ENCODE measurements at places on chromosomes 3 and 15.

DNA sequence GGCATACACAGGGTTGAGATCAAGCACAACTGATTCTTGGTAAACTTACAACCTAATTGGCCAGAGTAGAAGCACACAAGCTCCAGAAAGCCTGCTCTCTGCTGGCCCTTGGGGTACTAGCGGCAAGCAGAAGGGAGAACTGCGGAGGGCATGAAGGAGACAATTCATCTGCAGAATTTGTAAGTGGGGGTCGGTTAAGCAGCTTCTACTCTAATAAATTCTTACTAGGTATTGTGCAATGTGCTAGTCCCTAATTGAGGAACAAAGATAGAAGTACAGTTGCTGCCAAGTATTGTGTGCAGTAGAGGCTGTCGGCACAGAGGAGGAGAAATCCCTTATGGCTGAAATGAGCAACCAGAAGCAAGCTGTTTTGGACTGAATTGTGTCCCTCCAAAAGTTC, 91.2 kb upstream of the VEPH1 start:
- DNase-seq = no peak

DNA sequence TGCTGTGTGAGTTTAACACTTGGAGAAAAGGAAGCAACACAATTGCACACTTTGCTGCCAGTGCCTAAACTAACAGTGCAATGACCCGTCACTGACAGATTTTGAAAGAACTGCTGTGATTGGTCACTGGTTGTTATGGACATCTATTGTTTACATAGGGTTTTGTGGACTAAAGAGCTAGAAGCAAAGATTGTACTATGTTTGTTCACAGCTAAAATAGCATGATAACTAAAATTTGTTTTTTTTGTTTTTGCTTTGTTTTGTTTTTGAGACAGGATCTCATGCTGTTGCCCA, 112.4 kb upstream of the GOLGA8J start:
- DNase-seq = no peak

DNA sequence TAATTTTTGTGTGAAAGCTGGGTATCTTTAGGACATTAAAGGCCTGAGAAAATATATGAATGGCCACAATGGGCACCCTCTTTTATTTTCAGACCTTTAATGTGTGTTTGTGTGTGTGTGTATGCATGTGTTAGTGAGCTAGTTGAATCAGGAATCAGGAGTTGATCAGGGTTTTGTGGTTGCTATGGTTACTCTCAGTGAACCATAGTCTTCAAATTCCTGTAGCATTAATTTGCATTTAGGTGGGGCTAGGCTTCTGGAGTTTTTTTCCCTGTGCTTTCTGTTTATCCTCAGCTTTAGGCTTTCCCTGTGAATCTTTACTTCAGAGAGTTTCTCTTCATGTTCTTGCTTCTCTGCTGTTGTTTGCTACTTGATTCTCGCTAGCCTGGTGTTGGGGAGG, 122.0 kb upstream of the ONECUT1 start:
- no peak for DNase-seq

- no peak for DNase-seq
Observed at GRCh38 chr15:88108991-88109390, 147.5 kb downstream of the NTRK3 start.

DNA sequence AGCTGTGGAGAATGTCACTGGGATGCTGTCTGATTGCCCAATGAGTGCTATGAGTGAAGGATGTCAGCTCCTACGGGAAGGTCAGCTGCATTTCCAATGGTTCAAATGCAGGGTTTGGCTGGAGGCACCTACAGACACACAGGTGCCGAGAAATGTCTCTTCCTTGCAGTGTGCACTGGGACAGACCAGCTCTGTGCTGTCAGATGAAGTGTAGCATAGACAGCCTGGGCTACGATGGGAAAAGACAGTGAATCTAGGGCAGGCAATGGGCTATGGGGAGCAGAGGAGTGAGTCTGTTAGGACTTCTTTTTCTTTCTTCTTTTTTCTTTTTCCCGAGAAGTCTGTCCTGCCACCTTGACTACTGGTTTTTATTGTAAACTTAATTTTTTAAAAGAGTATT, 223.1 kb upstream of the EOMES start:
- no peak for DNase-seq

DNA sequence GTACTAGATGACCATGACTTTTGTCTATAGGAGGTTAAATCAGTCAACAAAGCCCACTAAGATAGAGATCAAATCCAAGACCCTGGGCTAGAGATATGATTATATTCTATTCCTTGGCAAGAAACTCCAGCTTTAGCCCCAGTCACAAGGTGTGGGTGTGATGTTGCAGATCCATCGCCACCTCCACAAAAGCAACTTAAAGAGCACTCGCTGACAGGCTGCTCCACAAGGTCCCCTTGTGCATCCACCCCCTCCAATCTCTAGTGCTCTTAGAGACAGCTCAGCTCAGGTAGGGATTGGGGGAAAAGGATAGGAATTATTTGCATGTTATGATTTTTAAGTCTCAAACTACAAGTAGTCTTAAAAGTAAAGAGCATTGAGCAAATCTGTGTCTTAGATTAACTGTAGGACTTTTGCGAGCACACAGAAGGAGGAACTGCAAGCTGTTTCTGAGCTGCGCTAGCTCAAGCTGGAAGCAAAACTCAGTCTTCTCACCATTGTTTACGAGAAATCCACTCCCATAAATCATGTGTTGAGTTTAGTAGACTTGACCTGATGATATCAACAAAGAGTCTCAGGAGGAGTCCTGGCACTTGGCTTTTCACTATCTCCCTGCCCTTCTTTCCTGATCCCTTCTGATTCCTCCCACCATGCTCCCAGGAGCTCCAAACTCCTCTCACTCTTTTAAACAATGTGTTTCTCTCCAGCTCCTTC, 177.6 kb downstream of the STAC start:
- no peak for DNase-seq

- no peak for DNase-seq
Observed at GRCh38 chr3:141816958-141817357, 53.8 kb downstream of the GRK7 start.

DNA sequence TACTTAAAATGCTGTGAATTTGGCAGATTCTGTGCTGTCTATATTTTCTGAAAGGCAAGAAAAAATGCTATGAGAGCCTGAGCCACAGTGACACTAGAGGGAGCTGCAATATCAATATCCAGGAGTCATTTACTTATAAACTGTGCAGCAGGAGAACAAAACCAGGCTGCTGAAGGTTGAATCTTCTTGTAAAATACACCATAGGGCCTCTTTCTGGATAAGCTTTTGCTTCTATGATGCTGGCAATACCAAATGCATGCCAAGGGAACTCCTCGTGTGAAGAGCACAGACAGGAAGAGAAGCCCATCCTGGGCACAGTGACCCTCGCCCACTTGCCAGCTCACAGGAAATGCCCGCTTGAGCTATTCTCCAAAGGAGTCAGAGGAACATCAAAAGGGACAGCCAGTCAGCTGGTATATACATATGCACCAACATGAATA, 48.0 kb upstream of the TSPAN3 start:
- no peak for DNase-seq

DNA sequence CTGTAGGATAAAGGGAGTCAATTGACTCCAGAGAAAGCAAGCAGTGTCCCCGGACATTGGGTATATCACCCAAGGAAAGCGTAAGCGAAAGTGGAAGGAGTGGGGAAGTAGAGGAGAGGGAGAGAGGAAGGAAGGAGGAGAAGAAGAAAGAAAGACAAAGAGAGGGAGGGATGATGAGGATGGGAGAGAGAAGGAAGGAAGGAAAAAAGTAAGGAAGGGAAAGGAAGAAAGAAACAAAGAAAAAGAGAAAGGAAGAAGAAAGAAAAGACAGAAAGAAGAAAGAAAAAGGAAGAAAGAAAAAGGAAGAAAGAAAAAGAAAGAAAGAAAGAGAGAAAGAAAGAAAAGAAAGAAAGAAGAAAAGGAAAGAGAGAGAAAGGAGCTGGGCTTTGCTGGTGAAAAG, 839 bp downstream of the DNASE1L3 start:
- no peak for DNase-seq

DNA sequence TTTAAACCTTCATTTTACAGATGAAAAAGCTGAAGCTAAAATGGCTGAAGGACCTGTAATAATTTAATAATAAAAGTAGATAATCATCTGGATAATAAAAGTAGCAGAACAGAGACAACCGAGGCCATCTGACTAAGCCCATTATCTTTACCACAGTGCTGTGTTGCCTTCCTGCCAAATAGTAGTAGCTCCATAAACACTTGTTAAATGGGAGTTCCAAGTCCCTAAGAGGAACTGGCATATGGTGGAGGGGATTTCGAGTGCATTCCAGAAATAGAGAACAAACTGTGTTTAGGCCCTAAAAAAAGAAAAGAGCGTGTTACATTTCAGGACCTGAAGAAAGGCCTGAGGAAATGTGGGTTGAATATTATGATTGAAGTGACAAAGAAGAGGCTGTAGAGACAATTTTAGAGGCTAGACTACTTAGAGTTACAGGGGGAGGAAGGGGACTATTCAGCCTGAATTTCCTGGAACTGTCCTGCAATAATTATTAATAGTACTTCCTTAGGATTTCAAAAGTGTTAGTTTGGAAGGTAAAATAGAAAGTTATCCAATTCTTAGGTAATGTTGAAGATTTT, 424.3 kb downstream of the ROBO2 start:
- DNase-seq = no peak
